ENCODE measurements at places on chromosomes 3 and 15.

- no peak for DNase-seq
These were observed 62.9 kb downstream of the STAC start for GRCh38 chr3:36443028-36443686.

GRCh38 chr3:177771780-177772179 lies 574.5 kb upstream of the TBL1XR1 start:
- DNase-seq = no peak

DNA sequence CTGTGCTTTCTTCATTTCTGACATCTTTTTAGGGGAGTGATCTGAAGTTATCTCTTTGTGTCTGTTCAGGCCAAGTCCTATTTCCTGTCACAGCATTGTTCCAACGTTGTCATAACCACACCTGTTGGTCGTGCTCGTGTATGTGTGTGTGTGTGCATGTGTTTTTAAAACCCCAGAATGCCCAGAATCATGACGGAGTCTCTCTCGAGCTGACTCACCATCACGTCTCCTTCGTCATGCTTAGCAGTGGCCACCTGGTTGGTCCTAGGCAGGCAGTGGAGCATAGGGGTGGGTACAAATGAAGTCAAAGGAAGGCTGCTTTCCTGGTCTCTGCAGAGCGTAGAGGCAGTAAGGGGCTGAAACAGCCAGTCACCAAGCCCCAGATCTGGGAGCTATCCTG lies 126.8 kb upstream of the ABHD17C start:
- no peak for DNase-seq

- DNase-seq = no peak
These were observed 32.6 kb upstream of the NEO1 start for GRCh38 chr15:73019601-73020146.

- no peak for DNase-seq
These were observed 27.7 kb upstream of the MFSD1 start for GRCh38 chr3:158773845-158774830.

GRCh38 chr3:106261396-106261795 lies 392.6 kb upstream of the CBLB start:
- no peak for DNase-seq

DNA sequence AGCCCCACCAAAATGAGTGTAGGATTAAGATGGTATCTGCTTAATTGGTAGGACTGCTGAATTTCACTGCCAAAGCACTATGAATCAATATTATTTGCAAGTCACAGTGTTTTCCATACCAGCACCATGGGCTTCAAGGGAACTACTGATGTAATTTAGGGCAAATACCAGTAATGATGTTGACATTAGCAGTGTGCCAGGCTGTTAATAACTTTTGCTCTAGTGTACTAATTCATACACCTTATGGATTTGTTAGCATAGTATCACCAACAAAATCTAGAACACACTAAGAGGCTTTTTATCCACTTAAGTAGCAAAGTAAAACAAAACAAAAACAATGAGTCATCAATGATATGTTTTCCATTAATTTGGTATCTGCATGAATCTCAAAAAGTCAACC lies 888.2 kb downstream of the CADM2 start:
- no peak for DNase-seq

- DNase-seq = no peak
These were observed 264.7 kb downstream of the ZBBX start for GRCh38 chr3:167115331-167115934.

DNA sequence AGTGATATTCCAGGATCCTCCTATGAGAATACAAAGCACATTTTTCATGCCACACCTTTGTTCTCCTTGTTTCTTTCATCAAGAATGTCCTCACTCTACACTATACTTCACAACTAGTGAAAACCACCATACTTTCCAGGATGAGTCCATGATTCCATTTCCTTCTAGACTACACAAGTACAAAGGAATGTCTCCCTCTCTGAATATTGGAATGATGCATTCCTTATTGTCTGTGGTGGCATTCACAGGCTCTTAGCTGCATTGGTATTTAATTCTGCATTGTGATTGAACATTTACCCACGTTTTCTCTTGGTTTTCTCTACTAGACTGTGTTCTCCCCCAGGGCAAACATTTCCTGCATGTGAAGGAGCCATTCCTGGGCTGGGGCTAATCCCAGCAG lies 217.5 kb downstream of the RAP2B start:
- DNase-seq = no peak

DNA sequence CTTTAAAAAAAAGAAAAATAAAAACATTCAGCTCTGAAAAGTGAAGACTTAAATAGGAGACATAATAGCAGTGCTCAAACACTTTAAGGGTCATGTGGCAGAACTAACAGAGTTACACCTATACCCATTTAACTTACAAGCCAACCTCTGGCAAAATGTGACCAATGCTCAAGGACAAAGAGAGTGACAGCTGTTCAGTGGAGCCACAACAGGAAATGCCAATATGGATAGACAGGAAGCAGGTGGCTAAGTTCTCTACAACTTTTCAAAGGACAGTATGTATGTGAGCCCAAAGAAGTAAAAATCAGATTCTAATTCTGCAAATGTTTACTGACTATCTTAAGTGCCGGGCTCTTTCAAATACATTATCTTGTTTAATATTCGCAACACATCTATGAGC lies 3.4 kb downstream of the TMCC1 start:
- DNase-seq = peak; percentile 61

DNA sequence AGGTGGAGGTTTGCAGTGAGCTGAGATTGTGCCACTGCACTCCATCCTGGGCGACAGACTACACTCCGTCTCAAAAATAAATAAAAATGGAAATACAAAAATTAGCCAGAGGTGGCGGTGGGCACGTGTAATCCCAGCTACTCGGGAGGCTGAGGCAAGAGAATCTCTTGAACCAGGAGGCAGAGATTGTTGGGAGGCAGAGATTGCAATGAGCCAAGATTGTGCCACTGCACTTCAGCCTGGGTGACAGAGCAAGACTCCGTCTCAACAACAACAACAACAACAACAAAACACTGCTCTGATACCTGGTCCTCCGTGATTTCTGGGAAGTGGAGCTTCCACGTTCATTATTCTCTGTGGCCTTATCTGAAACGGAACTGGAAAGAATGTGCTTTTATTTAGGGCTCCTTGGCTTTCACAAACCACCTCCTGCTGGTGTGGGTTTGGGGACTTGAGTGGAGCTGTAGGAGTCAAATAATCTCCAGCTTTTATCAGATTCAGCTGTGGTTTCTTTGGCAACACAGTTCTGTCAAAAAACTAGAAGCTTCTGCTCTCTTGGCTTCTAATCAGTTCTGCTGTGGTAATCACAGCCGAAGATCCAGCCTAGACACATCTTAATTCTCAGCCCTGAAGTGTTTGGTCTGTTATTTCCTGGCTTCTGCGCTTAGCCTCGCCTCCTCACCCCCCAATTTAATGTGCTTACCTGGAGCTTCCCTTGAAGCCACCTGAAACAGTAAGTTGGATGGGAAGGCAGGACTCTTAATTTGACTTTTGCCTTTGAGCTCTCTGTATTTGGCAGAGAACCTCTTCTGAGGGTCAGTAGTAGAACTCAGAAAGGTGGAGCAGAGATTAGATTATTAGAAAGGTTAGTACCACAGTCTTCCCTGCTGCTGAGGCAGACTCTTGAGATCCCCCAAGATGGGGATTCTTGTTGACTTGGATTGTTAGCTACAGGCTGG lies 21.4 kb downstream of the IRAK2 start:
- no peak for DNase-seq

DNA sequence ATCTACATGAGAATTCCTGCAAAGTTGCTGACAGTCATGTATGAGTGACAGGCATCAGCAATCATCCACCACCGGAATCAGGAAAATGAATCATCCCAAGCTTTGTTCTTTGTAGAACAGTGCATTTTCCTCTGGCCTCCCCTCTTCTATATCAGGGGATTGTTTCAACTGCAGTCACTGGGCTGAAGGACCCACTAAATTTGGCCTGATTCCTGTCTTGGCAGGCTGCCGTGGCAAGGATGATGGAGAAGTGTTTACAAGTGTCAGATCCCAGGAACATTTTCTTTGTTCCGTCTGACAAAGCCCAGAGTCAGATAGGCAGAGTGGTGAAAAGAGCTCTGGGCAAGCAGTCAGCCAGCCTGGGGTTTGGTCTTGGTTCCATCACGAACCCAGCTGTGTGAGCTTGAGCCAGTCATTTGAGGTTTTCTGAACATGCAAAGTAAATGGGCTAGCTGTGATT lies 175.1 kb upstream of the TSC22D2 start:
- DNase-seq = peak; percentile 58

GRCh38 chr3:23202203-23202920 lies 765 bp upstream of the UBE2E2 start:
- no peak for DNase-seq

- DNase-seq = peak; percentile 79
These were observed 13.4 kb upstream of the FAM98B start for GRCh38 chr15:38440353-38441129.

- no peak for DNase-seq
These were observed 32.4 kb upstream of the PLSCR2 start for GRCh38 chr3:146501752-146502151.

- DNase-seq = peak; percentile 77
These were observed at the start of gene GADL1 for GRCh38 chr3:30894521-30895251. Gene GADL1, minus strand, starts transcription at chr3:30894661. Its CDS starts 47 bp downstream, at chr3:30894614.

GRCh38 chr3:37991109-37991508 lies 523 bp downstream of the VILL start:
- DNase-seq = no peak

DNA sequence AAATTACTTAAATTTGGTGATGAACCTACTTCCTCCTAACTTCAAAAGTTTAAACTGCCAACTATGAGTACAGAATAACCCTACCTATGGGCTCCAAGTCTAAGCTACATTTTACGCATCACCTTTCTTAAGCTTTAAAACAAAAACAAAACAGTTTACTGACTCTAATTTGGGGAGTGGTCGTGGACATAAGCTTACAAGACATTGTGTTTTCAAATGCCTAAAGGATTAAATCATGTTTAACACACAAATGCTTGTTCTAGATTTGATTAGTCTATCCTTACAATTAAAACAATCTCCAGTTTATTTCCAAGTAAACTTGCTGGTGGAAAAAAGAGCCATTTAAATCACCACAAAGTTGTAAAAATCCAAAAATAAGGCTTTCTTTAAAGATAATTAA lies 62.2 kb downstream of the UACA start:
- DNase-seq = no peak

DNA sequence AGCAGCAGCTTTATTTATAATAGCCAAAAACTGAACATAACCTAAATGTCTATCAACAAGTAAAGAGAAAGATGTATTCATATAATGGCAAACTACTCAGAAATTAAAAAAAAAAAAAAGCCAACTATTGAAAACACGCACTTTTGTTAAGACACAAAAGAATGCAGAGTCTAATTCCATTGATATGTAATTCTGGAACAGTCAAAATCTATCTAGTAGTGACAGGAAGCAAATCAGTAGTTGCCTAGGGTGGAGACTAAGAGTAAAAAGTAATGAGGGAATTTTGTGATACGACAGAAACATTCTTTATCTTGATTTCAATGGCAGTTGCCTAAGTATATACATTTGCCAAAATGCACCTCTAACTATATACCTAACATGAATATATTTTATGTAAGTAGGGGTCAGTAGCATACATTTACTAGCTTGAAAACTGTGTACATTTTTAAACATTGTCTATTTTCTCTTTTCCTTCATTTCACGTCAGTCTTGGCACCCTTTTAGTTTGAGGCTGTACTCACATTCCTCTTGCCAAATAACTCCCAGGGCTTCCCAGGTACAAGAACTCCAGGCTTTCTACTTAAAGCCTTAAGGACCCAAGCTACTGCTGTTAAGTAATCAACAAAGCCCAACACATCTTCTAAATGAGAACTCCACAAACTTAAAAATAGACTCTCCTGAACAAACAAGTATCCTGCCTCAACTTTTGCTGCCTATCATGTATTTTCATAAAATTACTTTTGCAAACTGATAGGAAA lies 54.7 kb downstream of the ADAM10 start:
- peak; percentile 25 for DNase-seq

- no peak for DNase-seq
These were observed 224.8 kb upstream of the ATP10A start for GRCh38 chr15:26087881-26088280.

DNA sequence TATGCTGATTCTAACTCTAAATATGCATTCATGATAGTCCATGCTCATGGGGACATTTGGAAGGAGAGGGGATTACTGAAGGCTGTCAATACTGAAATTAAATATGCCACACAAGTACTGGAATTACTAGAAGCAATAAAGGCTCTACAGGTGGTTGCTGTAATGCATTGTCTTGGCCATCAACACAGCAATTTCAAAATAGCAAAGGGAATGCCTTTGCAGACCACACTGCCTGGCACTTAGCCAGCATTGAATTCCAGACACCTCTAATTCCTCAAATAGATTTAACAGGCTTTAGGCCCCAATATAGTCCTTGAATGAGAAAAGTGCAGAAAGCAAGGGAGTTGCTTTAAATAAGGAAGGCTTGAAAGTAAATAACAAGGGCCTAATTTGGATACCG lies 115.8 kb upstream of the PLCL2 start:
- DNase-seq = peak; percentile 61

DNA sequence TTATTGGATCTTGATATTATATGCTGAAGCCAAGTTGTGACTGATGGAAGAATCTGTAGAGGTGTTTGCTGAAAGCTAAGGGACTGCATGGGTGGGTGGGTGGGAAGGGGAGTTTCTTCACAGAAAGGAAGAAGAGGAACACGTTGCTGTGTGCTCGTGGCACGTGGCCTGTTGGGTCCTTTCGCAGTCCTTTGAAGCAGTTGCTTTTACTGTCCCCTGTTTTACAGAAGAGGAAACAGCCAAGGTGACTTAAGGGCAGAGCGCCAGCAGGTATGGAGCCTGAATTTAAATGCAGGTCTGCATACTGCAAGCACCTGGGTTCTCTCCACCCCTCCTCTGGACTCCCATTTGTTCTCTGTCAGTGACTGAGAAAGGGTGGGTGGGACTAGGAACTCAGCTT lies 59.4 kb upstream of the PRR23C start:
- no peak for DNase-seq

DNA sequence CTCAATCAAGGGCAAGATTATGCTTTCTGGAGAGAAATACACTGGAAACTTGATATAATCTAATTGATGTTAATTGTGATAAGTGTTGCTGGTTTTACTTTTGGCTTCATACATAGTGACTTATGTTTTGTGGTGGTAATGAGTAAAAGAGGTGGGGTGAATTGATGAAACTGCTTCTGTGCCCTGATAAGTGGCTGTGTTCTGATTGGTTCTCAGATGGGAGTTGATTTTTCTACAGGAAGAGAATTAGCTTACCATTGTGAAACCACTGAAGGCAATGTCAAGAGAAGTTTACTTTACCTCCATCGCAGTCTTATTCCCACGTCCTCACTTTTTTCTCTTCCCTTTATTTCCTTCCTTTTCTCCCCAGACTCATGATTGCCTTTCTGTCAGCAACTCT lies 23.8 kb downstream of the TMEM45A start:
- DNase-seq = no peak

DNA sequence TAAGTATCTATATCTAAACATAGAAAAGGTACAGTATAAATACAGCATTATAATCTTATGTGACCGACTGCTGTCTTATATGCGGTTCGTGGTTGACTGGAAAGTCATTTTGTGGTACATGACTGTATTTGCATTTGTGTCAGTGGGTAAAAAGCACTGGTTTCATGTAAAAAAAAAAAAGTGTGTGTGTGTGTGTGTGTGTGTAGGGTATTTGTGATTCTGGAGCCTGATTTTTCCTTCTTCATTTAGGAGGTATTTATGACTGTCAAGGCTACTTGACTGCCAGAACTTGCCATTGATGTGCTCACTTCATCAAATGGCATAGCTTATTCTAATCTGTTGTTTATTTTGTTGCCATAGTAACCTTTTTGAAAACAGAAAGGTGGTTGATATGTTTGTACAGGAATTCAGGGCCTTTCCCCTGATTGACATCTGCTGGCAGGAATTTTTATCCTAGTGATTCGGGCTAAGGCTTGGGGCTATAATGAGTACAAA lies 63.2 kb downstream of the AKAP13 start:
- DNase-seq = peak; percentile 63
